ENCODE measurements at places on chromosomes 13 and 19. TPM values are rescaled to one million over a fixed set of nuclear protein-coding genes. Genes with fewer than 3 reads are reported as not detected.
A peak's percentile ranks its signal among the peaks of the same experiment; 100 is the strongest.

GRCh38 chr19:17441241-17442021 lies 7.0 kb downstream of the TMEM221 start:
- H3K4me1 ChIP-seq = no peaks in the 10 kb centered on the region
- H3K4me3 ChIP-seq = no peak overlapping the region
- H3K27me3 ChIP-seq = no peaks in the 10 kb centered on the region
- H3K27ac ChIP-seq = peak overlapping the region; percentile 24
- H3K36me3 ChIP-seq = no peaks in the 10 kb centered on the region

DNA sequence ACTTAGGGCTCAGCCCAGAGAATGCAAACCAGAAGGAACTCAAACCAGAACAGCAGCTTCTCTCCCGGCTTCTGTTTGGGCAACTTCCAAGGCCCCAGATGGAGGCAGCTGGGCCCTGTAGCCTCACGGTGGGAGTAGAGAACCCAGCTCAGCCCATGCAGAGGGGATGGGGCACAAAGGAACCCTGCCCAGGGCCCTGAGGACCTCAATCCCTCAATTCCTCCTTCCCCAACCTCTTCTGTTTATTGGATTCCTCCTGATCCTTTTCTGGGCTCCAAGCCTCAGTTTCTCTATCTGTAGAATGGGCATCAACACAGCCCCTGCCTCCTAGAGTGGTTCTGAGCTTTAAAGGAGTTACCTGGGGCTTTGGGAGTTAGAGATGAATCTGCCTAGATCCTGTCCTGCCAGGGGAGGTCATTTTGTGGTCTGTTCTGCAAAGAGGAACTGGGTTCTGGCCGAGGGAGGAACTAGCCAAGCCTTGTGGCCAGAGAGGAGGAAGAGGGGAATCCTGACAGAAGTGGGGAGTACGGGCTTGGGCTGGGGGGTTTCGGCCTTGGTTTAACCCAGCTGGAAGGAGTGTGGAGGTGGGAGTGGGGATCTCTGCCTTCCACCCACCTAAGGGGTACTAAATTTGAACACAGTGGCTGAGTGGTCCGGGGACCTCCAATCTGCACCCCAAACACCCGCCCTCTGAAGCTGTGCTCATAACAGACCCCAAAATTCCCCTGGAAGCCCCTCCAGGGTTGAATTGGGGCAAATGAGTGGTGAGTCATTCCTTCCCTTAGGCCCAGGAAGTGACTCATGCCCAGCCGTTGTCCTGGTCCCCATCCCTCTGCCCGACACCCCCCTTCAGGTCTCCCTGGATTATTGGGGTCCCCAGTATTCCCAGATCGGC lies 2.7 kb downstream of the ADGRE5 start:
- peak; percentile 73 for DNase-seq
- H3K36me3 ChIP-seq = no peaks in the 10 kb centered on the region
- peak overlapping the region; percentile 83 for H3K4me3 ChIP-seq
- H3K4me1 ChIP-seq = no peaks in the 10 kb centered on the region

DNA sequence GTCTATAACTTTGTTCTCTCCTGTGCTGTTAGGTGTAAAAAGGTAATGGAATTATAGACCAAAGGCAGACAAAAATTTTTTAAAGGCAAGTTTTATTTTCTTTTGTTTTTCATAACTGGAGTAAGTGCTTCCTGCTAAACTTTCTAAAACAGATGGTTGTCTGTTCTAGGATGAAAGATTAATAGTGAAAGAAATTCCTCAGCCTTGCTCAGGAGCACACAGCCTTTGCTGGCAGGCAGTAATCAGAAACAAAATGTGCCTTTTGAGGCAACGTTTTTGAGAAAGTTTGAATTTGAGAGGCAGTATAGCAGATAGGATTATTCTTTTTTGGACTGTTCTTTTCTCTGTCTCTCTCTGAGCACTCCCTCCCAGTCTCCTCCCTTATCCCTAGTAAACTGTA lies 2749.5 kb downstream of the PCDH9 start:
- H3K27me3 ChIP-seq = no peaks in the 10 kb centered on the region
- DNase-seq = no peak
- no peaks in the 10 kb centered on the region for H3K4me1 ChIP-seq
- no peaks in the 10 kb centered on the region for H3K36me3 ChIP-seq
- no peak overlapping the region for H3K27ac ChIP-seq
- no peak overlapping the region for H3K4me3 ChIP-seq

DNA sequence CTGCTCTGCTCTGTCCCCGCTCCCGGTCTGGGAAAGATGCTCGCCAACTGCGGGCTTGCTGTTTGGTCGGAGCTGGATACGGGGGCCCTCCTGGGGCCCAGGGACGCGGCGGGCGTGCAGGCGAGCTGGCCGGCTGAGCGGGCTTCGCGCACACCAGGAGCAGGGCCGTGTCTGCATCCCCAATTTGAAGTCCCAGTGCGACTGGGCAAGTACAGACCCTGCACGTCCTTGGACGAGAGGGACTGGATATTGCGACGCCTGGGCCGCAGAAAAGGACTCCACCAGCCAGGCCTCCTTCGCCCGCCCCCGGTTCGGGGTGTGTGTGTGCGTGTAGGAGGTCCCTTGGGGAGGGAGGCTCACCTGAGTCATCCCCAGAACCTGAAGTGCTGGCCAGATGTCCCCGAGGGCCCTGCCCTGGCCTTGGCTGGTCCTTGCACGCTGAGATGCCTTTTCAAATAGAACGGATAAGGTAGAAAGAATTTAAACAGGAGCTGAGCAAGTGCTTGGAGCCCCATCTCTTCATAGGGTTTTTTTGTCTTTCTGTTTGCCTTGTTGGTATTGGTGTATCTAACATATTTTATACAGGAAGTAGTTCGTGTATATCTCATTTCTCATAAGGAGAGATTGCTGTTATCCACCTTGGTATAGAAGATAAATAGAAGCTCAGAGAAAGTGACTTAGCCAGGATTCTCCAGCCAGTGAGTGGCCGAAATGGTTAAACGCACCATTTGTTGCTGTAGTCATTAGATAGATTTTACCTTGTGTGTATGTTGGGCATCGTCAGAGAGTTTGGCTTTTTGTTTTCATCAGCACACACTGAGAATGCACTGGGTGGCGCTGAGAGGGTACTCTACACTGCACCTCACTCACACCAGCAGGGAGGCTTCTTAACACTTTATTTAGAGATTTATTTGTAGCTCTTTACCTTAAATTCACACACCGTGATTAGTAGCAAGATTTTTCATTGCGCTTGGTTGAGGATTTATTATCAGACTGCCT lies 1.1 kb downstream of the NAXD start:
- H3K27ac ChIP-seq = peak overlapping the region; percentile 78
- H3K36me3 ChIP-seq = no peaks in the 10 kb centered on the region
- no peak for DNase-seq
- peaks cover 12% of the 10 kb centered on the region for H3K4me1 ChIP-seq
- peak overlapping the region; percentile 91 for H3K4me3 ChIP-seq

DNA sequence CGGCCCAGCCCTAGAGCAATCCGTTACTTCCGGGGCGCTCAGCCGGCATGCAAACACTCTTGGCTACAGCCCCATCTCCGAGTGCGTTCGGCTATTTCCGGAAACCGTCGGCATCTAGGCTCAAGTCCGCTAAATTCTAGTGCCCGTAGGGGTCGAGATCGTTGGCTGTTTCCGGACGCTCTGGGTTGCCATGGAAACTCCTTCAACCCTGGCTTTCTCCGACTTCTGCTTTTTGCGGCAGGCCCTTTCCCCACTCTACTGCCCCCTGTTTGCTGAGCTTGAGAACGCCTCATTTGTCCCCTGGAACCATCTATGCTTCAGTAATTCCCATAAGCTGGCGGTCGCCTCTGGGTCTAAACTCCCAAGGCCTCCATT lies 534 bp upstream of the PIK3R2 start:
- H3K4me1 ChIP-seq = peaks cover 24% of the 10 kb centered on the region
- no peaks in the 10 kb centered on the region for H3K36me3 ChIP-seq
- no peaks in the 10 kb centered on the region for H3K27me3 ChIP-seq
- H3K27ac ChIP-seq = peak overlapping the region; percentile 95
- DNase-seq = peak; percentile 98

The CEACAM7 gene
- total RNA-seq = 0.51 TPM

All from uterus (tissue), 4 donors.